HFF-Myc (cell line): ENCODE measurements at places on chromosomes 7 and 10.

DNA sequence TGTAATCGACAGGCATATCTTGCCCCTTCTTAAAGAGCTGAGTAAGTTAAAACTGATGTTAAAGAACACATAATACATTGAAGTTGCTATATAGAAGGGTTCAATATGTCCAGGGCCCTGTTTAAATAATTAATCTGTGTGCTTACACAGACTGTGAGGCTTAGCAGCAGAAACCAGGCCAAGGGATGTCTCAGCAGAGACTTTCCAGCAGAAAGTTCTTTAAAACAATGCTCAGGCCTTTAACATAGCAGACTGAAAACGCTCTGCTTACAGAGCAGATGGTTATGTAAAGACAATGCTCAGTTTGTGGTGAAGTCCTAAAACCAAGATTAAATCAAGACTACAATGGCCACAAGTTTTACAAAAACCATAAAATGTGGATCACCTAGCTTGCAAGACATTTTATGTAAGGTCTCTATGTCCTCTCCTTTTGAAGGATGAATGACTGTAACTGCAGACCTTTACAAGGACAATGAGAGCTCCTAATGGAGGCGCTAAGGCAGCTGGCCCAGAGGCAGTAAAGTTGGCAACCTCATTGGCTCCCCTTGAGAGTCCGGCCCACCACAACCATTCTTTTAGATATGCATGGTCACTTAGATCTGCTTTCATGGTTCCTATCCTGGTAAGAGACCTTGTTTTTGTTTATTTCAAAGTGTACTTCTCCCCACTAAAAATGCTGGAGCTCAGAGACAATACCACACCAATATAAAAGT lies 56.3 kb downstream of the FZD1 start:
- no peak for DNase-seq

DNA sequence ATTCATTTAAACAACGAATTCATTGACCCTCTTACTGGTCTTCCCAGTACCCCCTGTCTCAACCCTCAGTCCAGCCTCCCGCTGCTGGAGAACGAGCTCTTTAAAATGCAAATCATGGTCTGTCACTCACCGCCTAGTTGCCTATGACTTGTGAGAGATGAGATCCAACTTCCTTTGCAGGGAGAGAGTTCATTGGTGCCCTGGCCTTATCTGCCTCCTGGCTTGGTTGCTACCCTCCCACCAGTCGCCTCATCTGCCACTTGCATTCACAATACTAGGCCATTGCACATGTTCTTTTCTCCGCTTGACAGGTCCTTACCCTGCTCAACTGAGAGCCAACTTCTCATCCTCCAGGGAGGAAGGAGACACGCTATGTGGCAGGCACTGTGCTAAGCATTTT lies 54.0 kb upstream of the MXI1 start:
- no peak for DNase-seq

DNA sequence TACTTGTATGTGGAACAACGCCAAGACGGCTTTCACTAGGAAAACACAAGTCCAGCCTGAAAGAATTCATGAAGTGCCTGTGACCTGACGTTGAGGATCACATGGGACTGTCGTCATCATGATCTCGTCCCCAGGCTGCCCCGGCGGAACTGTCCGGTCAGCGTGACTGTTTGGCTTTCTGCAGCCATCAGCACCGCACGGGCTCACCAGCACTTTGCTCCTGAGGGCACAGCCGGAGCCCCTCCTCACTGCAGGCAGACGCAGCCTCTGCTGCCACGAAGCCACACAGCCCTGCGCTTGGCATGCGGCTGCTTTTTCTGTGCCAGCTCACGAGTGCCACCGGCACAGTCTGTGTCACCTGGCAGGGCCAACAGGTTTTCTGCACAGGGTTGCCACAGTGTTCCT lies 9.4 kb upstream of the GET4 start:
- DNase-seq = peak; percentile 60

DNA sequence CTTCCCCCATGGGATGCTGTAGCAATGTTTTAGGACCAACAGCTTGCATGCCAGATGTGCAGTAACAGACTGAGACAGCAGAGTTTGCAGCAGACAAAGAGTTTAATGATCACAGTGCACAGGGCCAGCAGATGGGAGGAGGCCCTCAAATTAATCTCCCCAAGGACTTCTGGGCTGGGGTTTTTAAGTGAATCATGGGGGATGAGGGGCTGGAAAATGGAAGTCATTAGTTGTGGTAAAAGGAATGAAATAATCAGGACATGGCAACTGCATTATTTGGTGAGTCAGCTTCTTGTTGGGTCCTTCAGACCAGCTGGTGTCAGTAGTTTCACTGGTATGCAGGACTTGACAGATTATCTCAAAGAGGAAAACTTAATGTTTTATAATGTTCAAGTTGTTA lies 12.6 kb upstream of the NRBF2 start:
- peak; percentile 61 for DNase-seq

DNA sequence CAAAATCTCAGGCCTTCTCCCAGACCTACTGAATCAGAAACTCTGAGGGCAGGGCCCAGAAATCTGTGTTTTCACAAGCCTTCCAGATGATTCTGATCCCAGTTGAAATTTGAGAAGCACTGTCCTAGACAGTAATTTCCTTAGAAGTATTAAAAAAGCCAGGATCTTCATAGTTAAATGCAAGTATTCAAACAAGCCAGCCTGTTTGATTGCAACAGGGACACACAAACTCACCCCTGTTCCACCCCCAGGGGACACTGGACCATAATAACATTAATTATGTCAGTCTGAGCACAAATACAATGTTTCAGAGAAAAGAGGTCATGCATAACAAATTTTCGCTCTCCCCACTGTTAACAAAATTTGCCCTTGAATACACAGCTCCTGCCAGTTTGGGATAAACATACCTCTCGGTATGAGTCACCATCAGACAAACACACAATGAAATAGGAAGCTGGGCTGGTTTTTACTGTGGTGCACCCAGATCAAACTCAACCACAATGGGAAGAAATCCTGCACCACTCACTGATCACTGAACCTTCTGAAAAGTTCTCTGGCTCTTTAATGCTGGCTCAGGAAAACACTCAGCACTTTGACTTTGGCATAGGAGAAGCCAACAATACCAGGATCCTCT lies 34.3 kb downstream of the ABLIM1 start:
- DNase-seq = peak; percentile 78

DNA sequence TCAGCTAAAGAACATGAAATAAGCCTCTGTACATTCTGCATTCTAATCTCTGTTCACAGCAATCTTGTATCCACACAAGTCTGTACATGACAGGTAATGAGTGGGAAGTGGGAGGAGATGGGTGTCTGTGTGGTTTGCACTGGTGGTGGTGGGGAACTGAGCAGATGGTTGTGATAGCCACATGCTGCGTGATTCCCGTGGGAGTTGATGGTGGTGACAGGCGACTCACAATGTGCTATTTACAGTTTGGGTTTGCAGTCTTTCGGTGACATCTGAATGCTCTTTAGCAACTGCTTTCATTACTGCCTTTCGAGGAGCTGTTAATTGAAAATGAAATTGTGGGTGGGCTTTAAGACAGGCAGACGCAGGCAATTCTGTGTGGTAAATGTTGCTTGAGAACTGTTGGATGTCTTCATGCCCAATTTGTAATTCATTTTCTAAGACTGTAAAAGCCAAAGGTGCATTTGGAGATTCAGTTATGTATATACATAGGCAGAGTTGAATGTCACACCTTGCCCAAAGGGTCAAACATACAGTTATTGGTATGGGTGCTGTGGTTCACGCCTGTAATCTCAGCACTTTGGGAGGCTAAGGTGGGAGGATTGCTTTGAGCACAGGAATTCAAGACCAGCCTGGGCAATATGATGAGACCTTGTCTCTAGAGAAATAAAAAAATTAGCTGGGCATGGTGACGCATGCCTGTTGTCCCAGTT lies 308.2 kb downstream of the AUTS2 start:
- no peak for DNase-seq

DNA sequence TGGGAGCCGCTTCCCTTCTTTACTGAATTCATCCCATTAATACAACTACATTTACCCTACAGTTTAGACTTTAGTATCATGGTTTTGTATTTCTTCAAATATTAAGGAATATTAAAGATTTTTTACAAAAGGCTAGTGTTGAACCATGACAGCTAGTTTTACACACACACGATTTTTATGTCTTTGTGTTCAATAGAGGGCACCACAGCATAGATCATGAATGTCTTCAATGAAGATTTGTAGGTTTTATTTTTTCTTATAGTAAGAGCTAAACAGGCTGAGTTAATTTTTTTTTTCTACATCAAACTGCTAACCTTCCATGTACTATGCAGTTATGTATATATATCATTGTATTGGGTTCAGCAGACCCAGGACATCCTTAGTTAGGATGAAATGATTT lies 76.9 kb downstream of the SNX10 start:
- no peak for DNase-seq

DNA sequence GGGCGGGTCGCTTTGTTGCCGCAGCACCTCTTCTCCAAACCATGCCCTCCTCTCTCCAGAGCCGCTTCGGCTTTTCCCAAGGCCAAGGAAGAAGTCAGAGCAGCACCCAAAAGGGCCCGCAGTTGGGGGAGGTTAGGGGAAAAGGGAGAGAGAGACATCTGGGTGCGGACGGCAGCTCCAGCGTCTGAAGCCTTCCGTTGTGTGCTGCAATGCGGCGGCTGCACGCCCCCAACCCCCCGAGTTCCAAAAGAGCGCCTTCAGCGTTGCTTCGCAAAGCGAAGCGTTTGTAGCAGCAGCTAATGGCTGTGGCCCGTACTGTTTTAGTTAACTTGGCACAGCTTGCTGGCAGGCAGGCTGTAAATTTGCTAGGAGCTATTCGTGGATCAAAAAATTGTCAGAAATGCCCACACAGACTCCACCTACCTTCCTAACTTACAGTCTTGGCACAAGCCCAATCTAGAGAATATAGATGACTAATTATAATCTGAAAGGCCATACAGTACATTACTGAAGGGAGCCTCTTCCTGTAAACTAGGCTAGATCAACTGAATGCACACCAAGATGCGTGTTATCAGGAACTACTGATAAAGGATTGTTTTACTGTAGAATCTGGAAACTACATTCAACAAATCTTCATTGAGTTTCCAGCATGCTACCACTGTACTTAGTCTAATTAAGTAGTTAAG lies 1.1 kb upstream of the KBTBD2 start:
- no peak for DNase-seq

DNA sequence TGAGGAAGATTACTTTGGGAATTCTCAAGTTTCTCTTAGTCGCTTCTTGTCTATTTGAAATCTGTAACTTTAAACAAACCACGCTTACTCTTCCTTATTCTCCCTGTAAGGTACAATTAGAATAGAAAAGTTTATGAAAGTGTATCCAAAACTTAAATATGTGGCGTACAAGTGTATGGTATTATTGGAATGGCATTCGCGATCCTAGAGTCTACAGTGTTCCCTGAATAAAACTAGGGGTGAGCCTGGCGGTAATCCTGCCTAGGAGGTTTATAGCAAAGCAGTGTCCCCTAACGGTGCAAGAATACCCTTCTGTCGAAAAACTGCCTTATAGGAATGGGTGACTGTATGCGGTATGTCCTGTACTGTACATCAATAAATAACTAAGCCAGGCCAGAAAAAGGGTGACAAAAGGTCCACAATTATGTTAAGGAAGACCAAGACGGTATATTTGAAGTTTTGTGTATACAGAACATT lies 1.2 kb downstream of the TASOR2 start:
- no peak for DNase-seq

GRCh38 chr7:93194386-93194785 lies 31.9 kb downstream of the HEPACAM2 start:
- no peak for DNase-seq

- no peak for DNase-seq
Observed at GRCh38 chr7:81383846-81384245, 386.0 kb downstream of the HGF start.
